ENCODE measurements at places on chromosomes 4 and X. TPM values are rescaled to one million over a fixed set of nuclear protein-coding genes. Genes with fewer than 3 reads are reported as not detected.

EFHC2 gene
- total RNA-seq = 0.51 TPM

MXD4 gene
- 7.5 TPM for total RNA-seq

GRCh38 chr4:154044742-154045485, 256.0 kb upstream of the SFRP2 start:
- no peak for DNase-seq

- DNase-seq = no peak
Observed at GRCh38 chr4:110860125-110860524, 237.2 kb upstream of the PITX2 start.
